ENCODE measurements at places on chromosomes 3 and 15.
A peak's percentile ranks its signal among the peaks of the same experiment; 100 is the strongest.

DNA sequence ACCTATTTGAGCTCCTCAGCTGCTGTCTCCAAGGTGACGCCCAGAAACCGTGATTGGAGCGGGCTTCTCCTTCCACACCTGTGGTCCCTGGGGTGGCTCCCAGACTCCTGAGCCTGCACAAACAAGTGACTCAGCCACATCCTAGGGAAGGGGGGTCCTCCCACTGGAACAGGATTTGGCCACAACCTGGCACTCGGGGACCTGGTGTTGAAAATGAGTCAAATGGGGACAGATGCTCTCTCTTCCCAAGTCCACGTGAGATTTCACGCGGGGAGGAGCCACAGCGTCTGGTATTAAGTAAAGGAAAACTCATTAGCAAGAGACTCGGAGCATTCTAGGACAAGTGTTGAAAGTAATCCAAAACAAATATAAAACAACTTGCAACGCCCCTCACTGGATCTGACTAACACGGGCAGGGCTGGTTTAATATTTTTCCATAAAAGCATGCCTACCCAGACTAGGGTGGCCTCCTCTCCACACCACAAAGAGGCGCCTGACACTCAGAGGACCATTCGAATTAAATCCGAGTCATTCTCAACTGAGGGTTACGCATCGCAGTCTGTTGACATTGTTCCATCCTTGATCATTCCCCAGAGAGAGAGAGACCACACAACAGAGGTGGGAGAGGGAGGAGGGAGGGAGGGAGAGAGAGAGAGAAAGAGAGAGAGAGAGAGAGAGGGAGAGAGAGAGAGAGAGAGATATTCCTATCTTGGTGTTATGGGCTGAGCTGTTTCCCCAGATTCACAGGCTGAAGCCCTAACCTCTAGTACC, 74.4 kb downstream of the MGLL start:
- no peak for DNase-seq

- peak; percentile 87 for DNase-seq
These were observed 17.2 kb upstream of the USP3 start for GRCh38 chr15:63487076-63487757.

GRCh38 chr3:12097971-12098370, 60.7 kb downstream of the TIMP4 start:
- no peak for DNase-seq

- DNase-seq, result no peak
These were observed 9.6 kb upstream of the TIPARP start for GRCh38 chr3:156664831-156665178.

DNA sequence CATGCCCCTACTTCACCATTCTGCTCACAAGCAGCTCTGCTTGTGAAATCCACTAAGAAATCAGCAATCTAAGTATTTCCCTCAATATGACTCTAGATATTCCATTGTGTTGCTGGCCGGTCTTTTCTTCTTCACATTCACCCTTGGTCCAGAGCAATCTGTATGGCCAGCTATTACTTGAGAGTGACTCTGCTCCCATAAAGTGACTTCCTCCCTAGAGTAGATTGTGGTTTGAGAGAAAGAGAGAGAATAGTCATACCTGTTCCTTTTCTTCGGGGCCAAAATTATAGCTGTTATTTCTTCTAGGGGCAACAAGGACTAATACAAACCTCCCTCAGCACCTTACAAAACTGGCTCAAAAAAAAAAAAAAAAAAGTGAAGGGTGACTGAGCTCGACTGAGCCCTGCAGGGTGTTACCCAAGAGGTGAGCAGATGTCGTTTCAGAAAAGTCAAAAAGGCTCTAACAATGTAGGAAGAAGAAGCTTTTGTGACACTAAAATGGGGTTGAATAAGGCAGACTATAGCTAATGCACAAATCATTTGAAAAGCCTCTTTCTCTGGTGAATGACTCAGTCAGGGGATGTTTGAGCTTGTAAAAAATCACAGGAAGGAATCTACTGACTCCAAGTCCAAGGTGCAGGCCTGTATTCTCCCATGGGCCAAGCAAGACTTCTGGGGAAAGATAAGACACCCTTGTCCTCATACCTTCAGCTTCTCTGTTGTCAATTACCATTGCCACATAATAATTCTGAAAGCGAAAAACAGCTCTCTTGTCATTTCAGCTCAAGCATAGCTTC, 161.0 kb upstream of the SLC24A5 start:
- no peak for DNase-seq

DNA sequence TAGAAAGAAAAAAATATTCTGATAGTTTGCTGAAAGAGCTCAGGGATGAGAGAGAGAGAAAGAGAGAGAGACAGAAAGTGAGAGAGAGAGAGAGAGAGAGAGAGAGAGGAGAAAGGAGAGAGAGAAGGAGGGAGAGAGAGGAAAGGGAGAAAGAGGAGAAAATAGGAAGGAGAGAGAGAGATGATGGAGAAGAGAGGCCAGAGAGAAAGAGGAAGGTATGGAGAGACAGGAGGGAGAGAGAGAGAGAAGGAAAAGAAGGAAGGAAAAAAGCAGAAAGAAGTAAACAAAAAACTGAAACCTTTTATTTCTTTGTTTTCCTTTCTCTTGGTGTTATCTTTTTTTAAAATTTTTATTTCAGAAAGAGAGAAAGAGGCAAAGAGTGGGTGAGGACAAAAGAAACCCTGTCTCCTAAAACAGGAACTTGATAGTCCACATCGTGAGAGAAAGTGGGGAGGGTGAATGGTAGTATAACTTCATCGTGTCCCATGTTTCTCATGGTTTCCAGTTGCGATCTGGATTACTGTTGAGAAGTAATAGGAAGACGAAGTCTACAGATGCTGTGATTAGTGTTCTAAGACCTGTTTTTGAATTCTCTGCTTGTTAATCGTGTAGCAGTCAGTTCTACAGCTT, 279.7 kb downstream of the LPP start:
- DNase-seq, result no peak

Data from stimulated activated CD4-positive, alpha-beta T cell treated with anti-CD3 and anti-CD28 coated beads, Interleukin-4, amount 100 ng/mL, for 4 hours (primary cell).